ENCODE measurements at places on chromosomes 1 and 21.

DNA sequence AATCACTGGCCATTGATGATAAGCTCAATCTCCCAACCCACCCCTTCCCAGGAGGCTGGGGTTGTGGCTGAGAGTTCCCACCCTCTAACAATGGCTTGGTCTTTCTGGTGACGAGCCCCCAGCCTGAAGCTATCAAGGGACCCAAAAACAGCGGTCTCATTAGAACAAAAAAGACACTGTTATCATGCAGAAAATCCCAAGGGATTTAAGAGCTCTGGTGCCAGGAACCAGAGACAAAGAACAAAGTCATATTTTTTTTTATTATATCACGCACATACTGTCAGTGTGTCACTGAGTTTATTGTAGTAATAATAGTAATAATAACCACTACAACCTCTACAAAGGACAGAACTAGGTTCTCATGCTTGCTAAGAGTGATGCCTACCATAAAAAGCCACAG is 43.9 kb downstream of the CCDC185 start:
- DNase-seq, result no peak

DNA sequence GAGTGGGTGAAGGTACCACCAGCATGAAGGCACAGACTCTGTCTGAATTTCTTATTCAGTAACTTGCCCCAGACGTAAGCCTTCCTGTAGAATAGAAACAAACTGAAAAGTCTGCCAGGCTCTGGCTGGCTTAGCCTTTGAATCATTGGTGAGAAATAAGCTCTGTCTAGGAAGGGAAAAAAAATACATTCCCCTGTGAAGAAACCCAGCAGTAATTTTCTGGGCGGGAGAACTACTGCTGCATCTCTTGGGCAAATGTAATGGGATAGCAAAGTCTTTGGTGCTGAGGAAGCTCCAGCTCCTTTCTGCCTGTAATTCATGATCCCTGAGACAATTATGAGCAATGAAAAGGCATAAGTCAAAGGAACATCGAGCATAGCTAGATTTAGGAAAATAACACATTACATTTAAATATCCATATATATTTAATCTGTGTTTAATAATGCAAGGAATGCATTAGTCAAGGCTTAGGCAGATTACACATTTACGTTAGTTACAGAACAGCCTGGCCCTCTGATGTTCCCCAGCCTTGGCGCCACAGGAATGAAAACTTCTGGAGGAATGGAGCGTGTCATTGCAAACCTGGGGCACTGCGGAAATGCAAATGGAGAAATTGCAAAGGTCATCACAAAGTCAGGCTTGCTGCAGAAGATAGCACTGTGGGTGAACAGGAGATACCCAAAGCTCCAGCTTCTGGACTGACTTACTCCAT is 216.3 kb upstream of the CAMK1G start:
- DNase-seq, result peak; percentile 93

GRCh38 chr21:42455196-42455595 is 40.8 kb downstream of the RSPH1 start:
- no peak for DNase-seq

DNA sequence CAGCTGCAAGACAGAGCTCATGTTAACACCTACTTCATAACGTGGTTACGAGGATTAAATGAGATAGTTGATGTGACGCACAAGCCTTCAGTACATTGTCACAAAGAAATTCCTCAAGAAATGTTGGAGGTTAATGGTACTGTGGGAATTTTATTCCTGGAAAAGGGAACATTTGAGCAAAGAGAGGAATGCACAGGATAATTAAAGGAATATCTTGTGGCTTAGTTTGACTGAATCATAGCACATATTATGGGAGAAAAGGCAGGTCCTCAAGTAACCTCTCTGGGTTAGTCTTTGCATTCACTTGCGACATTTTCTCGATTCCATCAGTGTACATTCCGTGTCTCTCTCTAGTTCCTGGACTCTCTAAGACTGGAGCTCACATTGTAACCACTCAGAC is 300.2 kb upstream of the DUSP10 start:
- DNase-seq, result peak; percentile 94

DNA sequence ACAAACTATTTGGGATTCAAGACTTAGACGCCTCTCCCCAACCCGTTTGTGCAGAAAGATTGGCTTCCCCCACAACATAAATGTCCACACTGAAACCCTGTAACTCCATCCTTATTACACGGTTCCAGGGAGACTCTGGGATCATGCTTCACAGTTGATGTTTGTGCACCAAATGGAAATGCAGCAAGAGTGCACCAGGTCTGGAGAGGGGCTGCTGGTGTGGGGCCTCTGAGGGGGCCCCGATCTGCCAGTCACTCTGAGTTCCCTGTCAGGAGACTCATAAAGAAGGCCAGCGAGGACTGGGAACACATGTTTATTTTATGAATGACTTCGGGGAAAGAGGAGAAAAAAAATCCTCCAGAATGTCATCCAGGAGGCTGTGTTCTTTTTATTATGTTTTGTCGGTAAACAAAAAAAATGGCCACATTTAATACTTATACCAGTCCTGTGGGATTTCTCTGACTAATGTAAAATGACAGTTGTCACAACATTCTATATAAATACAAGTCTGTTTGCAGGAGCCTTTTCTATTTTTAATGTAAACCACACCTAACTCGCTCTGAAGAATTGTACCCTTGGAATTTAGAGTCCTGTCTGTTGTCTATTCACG is 439.1 kb upstream of the VAMP3 start:
- DNase-seq, result no peak

DNA sequence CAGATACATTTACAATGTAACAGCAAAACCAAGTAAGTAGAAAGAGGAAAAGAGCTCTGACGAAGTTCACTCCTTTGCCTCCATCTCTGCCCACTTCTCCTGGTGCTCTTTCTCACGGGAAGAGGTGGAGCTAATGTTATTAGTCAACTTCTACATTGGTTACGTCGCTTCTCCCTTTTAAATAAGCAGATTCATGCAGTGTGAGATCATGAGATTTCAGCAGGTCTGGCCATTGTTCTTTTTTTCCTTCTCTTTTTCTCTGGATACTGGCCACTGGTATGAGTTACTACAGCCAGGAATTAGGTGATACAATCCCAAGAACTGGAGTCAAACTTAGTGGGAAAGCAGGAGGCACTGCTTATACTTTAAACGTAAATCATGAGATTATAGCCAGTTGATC is 207.1 kb downstream of the AKT3 start:
- DNase-seq, result peak; percentile 72

- no peak for DNase-seq
Measured at GRCh38 chr1:40595623-40596022, 64.2 kb downstream of the ZNF684 start.

GRCh38 chr1:150176593-150176992 is 26.9 kb downstream of the PLEKHO1 start:
- no peak for DNase-seq

GRCh38 chr1:233614173-233614742 is 352 bp downstream of the KCNK1 start:
- peak; percentile 29 for DNase-seq

GRCh38 chr1:193264313-193265065 is 78.1 kb upstream of the B3GALT2 start:
- DNase-seq, result peak; percentile 51

DNA sequence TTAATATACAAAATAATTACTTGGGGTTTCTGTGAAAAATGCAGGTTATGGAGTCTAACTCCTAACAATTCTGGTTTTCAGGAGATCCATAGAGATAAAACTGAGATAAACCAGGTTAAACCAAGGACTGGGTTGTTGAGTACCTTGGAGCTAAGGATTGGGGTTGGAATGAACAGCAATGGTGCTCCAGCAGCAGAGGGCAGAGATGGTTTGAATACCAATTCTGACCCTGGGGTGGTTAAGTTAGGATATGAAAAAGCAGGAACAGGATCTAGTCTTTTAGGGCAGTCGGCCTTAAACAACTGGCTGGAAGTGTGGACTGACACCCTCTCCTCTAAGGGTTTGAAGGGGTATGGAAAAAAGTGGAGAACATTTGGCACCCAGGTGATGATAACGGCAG is 53.0 kb downstream of the UROD start:
- DNase-seq, result no peak

DNA sequence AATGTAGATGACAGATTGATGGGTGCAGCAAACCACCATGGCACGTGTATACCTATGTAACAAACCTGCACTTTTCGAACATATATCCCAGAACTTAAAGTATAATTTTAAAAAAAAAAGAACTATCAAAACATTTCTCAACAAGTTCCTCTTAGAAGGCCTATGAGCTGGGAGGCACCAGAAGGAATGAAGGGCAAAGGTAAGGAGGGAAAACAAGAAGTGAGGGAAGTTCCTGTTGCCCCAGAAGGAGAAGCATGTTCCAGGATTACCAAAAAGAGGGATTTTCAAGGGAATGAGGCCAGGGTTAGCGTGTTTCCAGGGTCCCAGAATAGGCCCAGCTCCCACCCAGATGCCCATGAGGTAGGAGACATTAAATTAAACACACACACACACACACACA is 361.0 kb downstream of the SETD4 start:
- no peak for DNase-seq
